ENCODE measurements at places on chromosomes 11 and 22. TPM values are rescaled to one million over a fixed set of nuclear protein-coding genes. Genes with fewer than 3 reads are reported as not detected.

GRCh38 chr11:128904656-128905344, 13.6 kb downstream of the KCNJ5 start:
- no peak for DNase-seq

GRCh38 chr11:106420686-106421085, 343.2 kb downstream of the AASDHPPT start:
- no peak for DNase-seq

The IL17REL gene
- 0.31 TPM for total RNA-seq

The HDAC10 gene
- 77.6 TPM for total RNA-seq
